ENCODE measurements at places on chromosomes 7 and 10.

GRCh38 chr7:45971661-45972175, 50.6 kb upstream of the IGFBP3 start:
- no peak for DNase-seq

DNA sequence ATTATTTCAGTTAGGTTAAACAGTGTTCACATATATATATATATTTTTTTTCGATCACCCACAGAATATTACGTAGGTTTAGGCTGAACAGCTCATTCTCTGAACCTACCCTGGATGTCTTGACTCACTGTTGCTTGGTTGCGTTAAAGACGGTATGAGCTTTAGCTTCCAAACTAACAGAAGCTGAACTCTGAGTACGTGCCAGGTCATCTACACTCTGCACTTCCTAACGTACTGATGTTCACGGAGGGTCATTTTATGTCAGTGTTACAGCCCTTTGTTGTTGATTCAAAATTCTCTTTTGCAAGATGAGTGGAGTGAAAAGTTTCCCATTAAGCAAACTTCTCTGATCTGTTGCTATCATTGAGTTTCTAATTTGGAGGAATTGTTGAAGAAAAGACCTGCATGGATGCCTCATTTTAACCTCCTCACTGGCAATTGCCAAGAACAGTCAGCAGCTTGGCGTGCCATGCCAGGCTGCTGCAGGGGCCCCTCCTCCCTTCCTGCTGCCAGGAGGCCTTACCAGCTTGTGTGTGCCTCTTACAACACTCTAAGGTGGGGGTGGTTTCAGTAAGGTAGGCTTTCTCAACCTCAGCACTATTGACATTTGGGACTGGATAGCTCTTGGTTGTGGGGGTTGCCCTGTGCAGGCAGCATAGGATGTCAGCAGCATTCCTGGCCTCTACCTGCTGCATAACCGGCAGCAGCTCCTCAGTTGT, 44.3 kb downstream of the INSYN2A start:
- DNase-seq, result no peak

GRCh38 chr7:1899196-1899595, 229.1 kb downstream of the ELFN1 start:
- no peak for DNase-seq

DNA sequence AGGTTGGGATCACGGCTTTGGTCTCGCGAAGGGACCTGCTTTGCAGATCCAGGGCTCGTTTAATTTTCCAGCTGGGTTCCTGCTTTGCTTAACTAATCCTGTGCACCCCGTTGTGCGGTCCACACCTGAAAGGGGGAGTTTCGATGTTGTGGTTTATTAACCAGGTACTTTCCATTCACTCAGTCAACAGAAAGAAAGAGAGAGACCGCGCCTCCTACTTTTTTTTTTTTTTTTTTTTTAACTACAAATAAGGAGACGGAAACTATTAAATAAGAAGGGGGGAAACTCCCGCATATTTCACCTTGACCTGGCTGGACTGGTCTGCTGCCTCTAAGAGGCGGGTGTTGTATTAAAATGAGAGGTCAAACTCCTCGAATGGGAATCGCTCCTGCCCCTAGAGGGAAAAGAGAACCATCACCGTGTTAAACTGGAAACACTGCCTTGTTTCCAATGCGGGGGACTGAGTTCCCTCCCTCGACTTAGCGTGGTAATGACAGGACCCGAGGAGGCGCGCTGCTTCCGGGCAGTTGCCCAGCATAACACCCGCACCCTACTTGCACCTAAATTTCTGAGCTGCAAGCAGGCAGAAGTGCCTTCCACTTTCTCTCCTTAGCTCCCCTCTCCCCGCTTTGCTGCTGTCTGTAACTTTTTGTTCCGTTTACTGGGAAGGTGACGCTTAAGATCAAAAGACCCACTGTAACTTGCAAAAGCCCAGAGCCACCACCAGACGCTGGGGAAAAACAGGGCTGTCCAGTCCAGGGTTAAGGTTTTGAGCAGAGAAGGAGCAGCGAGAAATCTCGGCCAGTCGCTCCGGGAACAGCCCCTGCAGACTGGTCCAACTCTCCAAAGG, 1.1 kb upstream of the ITGB8 start:
- no peak for DNase-seq

- no peak for DNase-seq
Measured at GRCh38 chr10:52004342-52004949, 305.1 kb upstream of the CSTF2T start.

- no peak for DNase-seq
Measured at GRCh38 chr7:36880108-36880507, 155.8 kb upstream of the AOAH start.

GRCh38 chr10:11194859-11195586, 177.4 kb downstream of the CELF2 start:
- DNase-seq, result no peak

- DNase-seq, result no peak
Measured at GRCh38 chr10:126072622-126073021, 176.3 kb downstream of the FANK1 start.

DNA sequence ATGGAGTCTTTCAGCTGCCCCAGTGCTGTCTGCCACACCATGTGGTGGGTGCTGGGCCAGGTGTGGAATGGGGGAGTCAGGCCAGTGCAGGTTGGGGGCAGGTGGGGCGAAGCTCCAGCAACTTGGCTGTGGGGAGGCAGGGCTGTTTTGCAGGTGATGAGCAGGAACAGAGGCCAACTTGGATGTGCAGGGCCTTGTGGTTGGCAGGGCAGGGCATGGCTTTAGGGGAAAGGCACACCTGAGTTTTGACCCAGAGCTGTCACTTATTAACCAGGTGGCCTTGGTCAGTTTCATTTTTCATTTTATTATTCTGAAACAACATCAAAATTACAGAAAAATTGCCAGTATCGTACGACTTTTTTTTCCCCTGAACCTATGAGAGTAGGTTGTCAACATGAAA, 1.1 kb upstream of the SFTPA2 start:
- no peak for DNase-seq

- DNase-seq, result no peak
Measured at GRCh38 chr7:30994206-30995100, 30.7 kb downstream of the GHRHR start.

- DNase-seq, result peak; percentile 26
Measured at GRCh38 chr10:102413053-102413705, 5.4 kb downstream of the PSD start.

DNA sequence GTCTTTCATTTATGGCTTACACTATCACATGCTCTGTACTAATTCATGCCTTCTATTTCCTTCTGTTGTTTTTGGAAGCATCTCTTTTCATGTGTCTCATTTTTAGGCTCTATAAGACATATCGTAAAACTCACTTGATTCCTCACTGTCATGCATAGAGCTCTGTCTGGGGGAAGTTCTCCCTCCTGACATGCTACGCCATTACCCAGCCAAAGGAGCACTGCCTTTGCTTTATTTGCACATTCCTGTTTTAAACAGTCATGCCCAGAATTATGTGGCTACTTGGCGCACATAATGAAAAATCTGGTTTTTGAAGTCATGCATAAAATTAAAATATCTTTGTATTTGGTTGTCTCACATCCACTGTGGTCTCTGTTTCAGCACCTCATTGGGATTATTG, 17.6 kb upstream of the AKR1C3 start:
- DNase-seq, result no peak

DNA sequence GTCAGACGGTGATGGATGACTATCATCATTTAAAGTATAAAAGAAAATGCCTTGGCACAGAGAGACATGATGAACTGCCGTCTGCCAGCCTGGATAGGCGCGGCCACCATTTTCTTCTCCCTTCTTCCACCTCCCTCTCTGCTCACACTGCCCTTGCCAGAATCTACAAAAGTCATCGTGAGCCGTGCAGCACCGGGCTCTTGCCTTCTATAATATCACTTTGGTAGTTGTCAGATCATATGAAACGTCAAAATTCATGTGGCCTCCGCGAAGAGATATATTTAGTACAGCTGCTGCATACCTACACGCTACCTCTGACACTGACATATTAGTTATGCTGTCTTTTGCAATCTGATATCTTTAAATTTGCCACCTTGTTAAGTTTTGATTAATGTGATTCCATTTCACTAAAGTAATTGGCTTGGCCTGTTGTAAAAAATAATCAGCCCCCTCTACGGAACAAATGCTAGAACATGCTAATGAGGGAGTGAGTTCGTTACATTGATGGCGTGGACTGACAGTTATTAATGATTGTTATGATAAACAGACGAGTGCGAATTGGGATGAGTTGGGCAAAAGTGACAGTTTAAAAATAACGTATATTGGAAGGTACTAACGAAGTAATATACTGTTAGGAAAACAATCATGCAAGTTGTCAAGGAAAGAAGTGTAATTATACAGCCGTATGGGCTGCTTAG, 214.9 kb downstream of the LRMDA start:
- no peak for DNase-seq

DNA sequence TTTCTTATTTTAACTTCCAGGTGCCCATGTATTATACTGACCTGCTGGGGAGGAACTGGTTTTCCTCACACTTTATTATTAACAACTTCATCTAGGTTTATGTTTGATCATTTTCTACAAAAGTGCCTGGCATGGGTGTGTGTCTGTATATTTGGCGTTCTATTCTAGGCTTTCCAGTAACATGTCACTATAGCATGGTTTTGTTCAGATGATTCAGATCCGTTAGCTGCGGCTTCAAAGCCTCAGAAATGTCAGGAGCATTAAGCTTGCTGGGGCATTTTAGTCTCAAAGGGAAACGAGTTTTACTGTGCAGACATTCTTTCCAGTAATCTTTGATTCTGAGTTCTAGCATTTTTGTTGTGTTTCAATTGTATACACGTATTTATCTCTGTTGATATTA, 2.3 kb downstream of the INPP5A start:
- DNase-seq, result no peak

DNA sequence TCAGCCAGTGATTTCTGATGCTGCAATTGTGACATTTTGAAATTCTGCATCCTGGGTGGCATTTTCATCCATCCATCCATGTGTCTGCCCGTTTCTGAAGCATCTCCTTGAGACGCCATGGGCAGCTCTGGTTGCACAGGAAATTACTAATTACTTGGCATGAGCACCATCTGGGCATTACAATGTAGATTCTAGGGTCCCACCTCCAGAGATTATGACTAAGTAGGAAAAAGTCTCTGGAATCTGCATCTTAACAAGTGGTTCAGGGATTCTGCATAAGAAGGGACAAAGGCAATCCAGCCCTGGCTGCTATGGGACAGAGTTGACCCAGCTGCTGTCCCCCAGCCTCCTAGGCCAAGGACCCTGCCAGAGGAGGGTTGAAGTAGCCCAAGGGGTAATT, 65.3 kb downstream of the CUZD1 start:
- no peak for DNase-seq

DNA sequence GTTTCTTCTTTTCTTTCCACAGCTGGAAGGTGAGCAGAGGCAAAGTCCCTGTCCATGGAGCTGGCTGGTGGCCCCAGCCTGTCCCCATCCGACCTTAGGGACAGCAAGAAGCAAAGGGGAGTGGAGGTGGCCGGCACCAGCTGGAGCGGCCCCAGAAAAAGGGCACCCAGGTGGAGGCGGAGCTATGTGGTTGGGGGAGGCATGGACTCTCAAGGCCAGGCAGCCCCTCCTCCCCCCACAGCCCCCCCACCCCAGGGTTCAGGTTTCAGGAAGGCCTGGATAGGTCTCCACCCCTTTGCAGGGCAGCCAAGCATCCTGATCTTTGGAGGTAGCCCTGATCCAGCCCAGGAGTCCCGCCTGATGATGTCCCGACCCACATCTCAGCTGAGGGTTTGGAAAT, at the start of gene SSC4D:
Gene SSC4D (minus strand): TSS at position 161 of the 400 bp plus-strand sequence. CDS start 5,258 bp downstream, outside the sequence.
- no peak for DNase-seq

DNA sequence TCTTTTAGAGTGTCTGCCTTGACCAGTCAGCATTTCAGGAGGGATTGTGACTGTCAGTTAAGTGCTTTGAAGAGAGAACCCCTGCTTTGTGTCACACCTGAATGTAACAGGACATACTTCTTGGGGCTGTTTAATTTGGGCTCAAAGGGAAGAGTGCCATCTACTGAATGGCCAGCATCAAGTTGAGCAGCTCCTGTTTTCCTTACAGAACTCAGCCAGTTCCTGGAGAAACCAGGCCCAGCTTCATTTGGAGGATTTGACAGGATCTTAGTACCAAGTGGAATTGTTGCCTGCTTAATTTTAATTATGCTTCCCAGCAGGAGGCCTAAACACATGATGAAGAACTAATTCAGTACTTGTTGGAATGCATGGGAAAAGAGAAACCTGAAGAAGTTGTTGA, 8.3 kb downstream of the ADD3 start:
- no peak for DNase-seq

DNA sequence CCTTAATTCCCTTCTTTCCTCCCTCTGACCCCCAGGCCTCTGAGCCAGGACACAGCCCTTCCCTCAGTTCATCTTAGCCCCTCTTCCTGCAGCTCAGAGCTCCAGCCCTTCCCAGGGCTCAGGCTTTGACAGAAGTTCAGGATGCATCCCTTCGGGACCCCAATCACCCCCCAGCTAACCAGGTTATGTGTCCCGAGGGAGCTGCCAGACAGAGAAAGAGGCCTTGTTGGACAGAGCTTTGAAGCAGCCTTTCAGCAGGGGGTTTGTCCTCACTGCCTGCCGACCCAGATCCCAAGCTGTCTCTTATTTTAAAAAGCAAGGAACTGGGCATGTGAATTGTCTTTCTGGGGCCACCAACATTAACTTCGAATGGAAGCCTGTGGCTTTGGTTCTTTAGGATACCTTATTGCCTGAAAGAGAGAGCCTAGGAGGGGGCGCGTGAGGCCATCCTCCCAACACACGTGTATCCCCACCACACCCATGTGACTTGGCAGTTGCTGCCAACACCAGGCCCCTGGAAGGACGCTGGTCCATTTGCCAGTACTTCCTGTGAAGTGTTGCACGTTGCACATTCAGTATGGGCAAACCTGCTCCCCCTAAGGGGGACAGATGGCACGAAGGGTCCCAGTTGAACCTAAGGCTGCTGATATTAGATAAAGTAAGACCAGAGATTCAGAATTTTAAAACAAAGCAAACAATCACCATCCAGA, 858 bp downstream of the CCDC136 start:
- DNase-seq, result no peak

- no peak for DNase-seq
Measured at GRCh38 chr10:84908491-84908890, 580.1 kb downstream of the CCSER2 start.

DNA sequence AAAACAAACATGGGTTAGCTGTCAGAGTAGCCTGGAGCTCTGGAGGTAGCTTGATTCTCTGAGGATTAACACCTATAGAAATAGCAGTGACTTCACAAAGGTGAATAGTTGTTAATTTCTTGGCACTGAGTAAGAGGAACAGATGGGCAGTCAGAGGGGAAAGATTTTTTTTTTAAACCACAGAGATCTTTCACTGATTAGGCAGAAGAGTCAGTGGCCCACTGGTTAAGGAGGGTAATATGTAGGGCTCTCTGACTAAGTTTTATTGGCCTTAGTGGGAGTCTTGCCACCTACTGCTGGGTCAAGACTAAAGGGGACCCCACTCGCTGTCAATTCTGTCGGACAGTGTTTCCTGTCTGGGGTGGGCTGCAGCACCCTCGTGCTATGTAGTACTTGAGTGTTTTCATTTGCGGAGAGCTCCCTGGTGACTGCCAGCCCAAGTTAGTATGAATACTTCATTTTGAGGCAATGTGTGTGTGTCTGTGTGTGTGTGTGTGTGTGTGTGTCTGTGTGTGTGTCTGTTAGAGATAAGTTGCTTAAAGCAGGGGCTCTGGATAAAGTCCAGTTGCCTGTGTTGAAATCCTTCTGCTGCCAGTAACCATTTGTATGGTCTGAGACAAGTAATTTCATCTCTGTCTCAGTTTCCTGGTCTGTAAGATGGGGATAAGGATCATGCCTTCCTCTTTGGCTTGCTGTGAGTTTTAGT, 145.2 kb downstream of the ARID5B start:
- DNase-seq, result no peak

- DNase-seq, result no peak
Measured at GRCh38 chr10:1195828-1196227, 139.6 kb downstream of the WDR37 start.
